ENCODE measurements at places on chromosomes 7 and 10.
A peak's percentile ranks its signal among the peaks of the same experiment; 100 is the strongest.

DNA sequence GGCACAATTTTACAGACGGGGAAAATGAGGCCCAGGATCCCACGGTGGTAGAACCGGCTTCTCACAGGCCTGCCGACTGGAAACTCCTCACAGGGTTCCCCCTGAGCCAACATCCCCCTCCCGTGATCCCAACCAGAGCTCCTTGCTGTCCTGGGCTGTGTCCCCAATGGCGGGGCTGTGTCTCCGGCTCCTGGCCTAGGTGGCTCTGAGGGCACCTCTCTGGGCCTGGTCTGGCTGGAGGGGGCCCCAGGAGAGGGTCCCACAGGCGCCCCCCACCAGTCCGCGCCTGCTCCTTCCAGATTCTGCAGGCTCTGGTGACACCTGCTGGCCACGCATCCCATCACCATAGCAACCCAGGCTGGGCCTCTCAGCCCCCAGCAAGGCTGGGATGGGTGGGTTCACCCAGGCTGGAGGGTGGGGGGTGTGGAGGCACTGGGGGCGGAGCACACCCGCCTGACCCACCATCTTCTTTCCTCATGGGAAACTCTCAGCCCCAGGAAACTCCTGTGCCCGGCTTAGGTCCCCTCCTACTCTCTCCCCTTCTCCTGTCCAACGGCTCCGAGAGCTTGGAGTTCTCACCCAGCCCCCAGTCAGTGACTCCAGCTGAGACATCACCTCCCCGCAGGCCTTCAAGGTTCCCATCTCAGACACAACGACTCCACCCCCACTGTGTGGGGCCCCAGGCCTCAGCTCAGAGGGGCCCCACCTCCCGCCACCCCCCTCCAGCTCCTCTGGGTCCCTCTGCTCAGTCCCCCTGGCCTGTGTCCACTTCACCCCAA lies 27.1 kb upstream of the TNRC18 start:
- DNase-seq = peak; percentile 13

DNA sequence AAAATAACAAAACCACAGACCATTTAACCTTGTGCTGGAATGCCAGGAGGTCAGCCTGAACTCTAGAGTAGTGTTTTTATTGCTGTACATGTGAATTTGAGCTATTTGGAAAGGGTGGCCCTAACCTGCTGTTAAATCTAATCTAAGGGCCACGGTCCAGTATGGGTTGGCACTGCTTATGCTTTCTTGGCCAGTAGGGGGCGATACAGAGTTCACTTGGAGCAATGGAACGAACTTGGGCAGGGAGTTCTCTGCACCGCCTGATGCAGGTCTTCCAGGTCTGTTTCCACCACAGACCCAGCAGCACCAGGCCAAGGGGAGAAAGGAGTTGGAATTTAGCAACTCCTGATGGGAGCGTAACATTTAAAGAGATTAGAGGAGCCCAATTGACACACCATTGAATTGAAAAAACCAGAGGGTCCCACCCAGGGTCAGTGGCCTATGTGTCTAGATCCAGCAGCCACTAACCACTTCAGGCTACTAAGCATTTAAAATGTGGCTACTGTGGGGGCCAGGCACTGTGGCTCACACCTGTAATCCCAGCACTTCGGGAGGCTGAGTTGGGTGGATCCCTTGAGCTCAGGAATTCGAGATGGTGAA lies 75.7 kb upstream of the EFCAB10 start:
- DNase-seq = peak; percentile 41

- no peak for DNase-seq
These were observed 47.5 kb upstream of the ANTXRL start for GRCh38 chr10:46239247-46239646.

DNA sequence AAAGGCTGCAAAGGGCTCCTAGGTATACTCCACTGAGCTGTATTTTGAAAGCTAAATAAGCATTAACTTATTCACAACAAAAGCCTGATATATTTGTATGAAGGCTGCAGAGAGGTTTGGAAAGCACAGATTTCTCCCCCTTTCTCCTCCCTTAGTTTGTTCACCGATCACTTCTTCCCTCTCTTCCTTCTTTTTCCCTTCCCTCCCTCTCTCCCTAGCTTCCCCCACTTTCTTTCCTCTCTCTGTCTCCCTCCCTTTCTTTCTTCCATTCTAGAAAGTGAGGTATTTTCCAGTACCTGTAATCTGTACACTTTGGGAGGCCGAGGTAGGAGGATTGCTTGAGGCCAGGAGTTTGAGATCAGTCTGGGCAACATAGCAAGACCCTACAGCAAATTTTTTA lies 62.1 kb downstream of the HHEX start:
- DNase-seq = no peak

DNA sequence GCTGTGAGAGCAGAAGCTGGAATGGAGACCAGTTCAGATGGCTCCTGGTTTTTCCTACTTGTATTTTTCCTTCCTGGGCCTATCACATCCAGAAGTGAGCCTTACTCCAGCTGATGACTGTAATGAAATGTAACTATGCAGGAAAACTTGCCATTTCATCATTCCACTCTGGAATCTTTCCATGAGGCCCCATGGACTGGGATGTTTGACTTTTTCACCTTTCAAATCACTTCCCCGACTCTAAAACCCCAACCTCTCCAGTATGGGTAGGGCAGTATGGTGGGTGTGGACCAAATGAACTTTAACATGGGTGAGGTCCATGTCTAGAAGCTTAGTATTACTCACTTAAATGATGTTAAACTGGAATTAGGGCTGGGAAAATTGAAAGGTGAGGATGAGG lies 40.3 kb upstream of the DLD start:
- no peak for DNase-seq

- DNase-seq = no peak
These were observed 472.6 kb downstream of the SORCS3 start for GRCh38 chr10:105113666-105114065.

GRCh38 chr10:13634207-13634606 lies 47.4 kb downstream of the PRPF18 start:
- no peak for DNase-seq

- no peak for DNase-seq
These were observed 5.2 kb downstream of the NMT2 start for GRCh38 chr10:15163253-15163828.

DNA sequence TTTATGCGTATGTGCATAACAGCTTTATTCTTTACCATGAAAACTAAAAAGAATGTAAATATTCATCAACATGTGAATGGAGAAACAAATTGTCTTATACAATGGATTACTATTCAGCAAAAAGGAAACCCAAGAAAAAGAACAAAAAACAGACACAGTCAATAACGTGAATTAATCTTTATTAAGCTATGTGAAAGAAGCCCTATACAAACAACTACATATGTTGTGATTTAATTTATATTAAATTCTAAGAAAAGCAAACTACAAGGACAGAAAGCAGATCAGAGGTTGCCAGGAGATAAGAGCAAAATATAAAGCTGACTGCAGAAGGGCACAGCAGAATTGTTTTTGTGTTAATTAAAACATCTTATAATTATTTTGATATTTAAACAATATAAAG lies 756.4 kb upstream of the MBL2 start:
- no peak for DNase-seq

GRCh38 chr10:77537720-77538373 lies 99.8 kb downstream of the KCNMA1 start:
- DNase-seq = no peak

GRCh38 chr10:19775296-19775695 lies 40.9 kb upstream of the PLXDC2 start:
- DNase-seq = no peak

GRCh38 chr7:15889507-15889906 lies 203.0 kb upstream of the MEOX2 start:
- DNase-seq = no peak

GRCh38 chr7:70640266-70640833 lies 491.6 kb upstream of the GALNT17 start:
- no peak for DNase-seq

DNA sequence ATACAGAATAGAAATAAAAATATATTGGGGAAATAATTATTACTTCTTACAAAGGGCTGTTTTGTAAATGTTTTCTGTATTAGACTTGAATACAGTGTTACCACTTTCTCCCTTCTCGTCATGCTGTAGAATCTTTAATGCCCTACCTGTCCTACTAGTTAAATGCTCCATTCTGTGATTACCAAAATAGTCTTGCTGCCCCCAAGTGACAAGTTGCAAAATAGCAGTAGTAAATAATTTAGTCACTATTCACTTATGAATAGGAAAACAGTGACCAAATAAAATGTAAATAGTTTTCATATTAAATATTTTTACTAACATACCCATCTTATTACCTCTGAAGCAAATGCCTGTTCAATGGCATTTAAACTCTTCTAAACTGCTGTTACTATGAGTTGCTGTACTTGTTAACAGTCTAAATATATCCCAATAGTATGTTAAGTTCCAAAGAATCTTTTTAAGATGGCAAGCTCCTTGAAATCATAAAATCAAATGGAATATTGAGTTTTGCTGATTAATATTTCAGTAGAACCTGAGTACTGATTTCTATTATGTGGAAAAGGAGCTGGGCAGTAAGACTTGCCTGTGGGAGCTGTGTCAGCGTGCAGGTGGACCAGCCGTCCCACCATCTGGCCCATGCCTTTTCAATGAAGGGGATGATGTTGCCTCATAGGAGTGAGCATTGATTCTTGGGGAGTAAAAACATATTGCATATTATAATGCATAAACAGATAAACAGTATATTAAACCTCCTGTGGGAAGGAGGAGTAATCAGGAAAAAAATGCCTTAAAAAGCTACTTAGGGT lies 18.1 kb upstream of the OIT3 start:
- no peak for DNase-seq

GRCh38 chr7:47088329-47089067 lies 493.4 kb downstream of the TNS3 start:
- no peak for DNase-seq

- no peak for DNase-seq
These were observed 34.1 kb downstream of the ACADSB start for GRCh38 chr10:123042708-123043408.

DNA sequence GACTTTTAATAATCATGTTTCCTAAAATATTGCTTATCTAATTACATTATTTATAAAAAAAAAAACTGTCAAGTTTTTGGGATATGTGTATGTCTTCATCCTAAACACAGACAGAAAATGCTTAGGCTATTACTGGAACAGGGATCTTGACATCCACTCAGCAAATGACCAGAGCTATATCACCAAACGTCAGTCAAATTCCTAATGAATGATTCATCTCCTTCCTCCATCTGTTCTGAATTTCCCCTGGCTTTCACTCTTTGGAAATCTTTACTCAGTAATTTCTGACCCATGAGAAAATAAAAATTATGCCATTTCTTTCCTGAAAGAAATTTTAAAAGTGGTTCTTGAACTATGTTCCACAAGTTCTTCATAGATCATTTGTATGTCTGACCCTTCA lies 552.4 kb upstream of the KCND2 start:
- no peak for DNase-seq

DNA sequence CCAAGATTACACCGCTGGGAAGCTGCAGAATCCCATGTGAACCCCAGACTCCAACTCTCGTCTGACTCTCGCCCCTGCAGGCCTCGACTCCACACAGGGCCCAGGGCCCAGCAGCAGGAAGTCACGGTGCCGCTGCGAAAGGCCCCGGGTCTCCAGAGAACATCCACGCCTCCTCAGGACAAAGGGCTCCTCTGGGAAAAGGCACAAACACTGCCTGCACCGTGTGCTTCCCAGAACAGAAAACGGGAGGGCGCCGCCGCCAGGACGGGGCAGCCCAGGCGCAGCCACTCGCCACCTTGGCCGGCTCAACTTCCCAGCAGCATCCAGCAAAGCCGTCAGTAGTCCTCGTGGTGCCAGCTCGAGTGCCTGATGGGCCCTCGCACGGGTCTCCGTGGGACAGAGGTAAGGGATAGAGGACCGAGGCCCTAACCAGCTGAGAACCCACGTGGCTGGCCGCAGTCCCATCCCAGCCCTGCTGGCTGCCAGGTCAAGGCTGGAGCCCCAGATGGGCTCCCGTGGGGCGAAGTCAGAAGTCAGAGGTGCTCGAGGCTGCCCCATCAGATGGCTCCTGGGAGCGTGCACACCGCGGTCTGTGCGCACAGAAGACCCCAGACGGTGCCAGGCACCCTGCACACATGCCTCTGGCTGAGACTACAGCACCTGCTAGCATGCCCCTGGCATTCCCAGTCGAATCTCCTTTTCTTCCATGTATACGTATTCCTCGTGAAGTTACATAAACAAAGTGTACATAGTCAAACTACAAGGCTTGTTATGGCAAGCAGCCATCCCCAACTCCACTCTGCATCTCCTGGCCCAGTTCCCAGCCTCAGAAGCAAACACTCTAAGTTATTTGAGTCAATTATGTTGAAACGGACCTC lies 60.2 kb downstream of the MAD1L1 start:
- DNase-seq = no peak

GRCh38 chr10:110486680-110487410 lies 10.9 kb upstream of the DUSP5 start:
- DNase-seq = no peak

- no peak for DNase-seq
These were observed 13.4 kb upstream of the CRYGN start for GRCh38 chr7:151453326-151453791.

- no peak for DNase-seq
These were observed 100.7 kb upstream of the CSTF2T start for GRCh38 chr10:51800121-51800520.

DNA sequence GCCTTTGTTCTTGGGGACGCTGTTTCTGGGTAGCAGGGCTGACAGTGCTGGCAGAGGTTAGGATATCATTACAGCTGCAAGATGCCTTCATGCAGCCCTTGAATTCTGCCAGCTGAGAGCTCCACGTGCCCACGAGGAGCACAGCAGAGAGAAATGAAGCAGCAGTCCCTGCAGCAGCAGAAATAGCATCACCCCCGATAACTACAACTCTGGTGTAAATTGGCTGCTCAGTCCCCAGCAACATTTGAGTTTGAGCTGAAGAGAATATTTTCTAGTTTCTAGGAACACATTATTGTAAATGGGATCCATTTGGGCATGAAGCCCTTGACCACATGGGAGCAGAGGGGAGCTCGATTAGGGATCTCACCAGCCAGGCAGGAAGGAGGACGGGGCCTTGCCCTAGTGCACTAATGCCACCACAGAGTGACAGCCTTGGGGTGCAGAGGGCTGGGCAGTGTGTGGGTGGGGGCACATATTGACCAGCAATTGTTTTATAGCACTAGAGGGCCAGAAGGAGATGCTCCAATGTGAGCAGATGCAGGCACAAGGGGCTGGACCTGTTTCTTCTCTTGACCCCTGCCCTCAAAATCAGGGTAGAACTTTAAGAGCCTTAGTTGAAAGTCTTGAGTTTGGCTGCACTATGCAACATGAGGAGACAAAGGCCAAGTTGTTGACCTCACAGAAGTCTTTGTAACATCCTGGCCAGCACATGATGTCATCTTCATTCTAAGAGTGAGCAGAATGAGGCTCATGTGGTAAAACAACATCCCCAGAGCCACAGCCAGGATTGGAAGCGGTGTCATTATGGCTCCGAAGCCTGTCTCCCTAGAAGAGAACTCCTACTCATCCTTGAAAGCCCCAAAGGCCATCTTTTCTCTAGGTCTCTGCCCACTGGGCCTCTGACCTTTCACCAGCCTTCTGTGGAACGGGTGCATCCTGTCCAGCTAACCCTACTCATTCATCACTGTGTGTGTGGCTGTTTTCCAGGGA lies 52.6 kb downstream of the ADCY1 start:
- no peak for DNase-seq

- no peak for DNase-seq
These were observed 99.7 kb downstream of the MBL2 start for GRCh38 chr10:52672880-52673279.

- DNase-seq = no peak
These were observed 737 bp downstream of the CNNM2 start for GRCh38 chr10:102918817-102919245.

GRCh38 chr7:12865593-12865992 lies 178.2 kb downstream of the ARL4A start:
- no peak for DNase-seq
